ENCODE measurements at places on chromosomes 3 and 15.
A peak's percentile ranks its signal among the peaks of the same experiment; 100 is the strongest.

DNA sequence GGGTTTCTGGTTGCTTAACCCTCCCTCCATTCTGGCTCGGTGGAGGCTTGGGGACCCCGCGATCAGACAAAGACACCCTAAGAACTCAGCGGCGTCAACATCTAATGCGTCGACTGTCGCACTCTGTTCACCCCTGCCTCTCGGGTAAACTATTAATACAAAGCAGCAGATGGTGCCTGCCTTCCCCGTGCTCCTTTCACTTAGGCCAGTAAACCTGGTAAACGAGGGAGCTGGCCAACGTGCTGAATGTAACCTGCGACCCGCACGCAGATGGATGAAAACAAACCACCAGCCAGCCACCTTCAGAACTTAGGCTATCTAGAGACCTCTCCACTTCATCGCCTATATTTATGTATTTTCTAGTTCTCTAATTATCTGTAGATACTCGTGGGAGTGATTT is 848 bp upstream of the CADPS start:
- no peak for DNase-seq

DNA sequence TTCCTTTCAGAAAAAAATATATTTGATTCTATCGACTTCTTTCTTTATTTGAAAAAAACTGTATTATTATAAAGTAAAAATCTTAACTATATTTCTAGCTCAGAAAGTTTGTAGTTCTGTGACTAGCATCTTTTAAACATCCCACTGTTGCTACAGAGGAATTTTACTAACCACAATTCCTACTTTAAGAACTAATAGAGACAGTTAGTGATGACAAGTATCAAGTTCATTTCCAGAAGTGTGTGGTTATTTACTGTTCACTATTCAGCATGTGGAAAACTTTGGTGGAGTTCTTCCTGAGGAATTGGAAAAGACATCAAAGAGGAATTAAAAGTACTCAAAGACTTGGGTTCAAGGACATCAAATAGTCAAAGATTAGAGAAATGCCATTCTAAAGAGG is 524.1 kb upstream of the CBLB start:
- no peak for DNase-seq

- no peak for DNase-seq
Observed at GRCh38 chr3:184542577-184542976, 19.0 kb upstream of the EPHB3 start.

DNA sequence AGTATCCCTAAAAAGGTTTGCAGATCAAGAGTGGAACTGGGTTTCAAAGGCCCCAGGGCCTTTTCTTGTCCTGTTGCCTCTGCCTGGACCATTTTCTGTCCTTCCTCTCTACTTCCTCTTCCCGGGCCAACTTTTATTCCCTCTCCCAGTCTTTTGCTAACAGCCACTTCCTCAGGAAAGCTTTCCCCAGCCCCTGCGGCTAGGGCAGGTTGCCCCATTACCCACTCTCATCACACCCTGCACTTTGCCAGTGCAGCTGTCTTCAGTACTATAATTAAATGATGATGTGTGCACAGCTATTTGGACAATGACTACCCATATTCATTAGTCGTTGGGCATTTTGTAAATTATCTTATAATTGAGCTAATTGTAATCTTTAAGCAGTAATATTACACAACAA is 150.5 kb upstream of the THBS1 start:
- DNase-seq: no peak

DNA sequence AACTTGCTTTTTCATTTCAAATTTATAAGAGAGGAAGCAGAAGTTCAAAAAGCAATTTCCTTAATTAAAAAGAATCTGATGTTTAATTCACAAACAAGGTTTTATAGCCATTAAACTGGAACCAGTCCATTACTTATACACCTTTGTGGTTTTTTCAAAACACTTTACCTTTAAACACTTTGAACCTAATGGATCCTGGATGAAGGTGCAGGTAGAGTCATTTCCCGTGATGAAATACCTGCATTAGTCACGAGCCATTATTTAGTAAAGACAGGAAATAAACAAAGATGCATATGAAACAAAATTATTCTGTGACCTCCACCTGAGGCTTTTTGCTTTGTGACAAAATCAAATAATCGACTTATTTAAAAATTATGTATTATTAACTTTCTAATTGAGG is 341.7 kb upstream of the UBE2E2 start:
- DNase-seq: no peak

DNA sequence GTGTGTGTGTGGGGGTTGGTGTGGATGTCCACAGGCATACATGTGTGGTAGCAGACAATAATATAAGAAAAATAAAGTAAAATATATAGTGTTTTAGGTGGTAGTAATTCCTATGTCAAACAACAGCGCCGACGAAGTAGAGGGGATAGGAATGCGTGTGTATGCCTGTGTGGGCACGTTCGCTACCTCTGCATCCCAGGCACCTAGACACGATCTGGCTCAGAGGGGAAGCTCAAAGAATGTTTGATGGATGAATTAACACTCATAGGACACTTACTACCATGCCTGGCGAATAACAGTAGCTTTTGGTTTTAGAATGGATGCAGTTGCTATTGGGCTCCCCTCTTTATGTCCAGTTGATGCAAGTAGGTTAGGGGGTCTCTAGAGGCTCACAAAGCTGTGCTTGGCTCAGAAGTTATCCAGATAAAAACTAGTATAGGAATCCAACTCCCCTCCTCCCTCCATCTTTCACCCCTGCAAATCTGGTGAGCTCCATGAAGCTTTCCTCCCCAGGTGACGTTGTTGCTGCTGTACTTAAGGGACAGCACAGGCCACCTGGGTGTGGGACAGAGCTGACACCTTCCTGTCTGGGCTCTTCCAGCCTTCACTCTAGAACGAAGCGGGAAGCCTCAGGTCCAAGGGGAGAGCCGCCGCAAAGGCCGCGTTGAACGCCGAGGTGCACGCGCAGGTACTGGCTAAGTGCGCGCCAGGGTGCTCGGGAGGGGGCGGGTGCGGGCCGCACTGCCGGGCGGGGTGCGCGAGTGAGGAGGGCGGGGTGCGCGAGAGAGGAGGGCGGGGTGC is 192.6 kb upstream of the LYSMD4 start:
- DNase-seq: peak; percentile 75
